ENCODE measurements at places on chromosomes 11 and 22.

GRCh38 chr11:95680169-95680929 is 109.2 kb downstream of the FAM76B start:
- no peak for DNase-seq

DNA sequence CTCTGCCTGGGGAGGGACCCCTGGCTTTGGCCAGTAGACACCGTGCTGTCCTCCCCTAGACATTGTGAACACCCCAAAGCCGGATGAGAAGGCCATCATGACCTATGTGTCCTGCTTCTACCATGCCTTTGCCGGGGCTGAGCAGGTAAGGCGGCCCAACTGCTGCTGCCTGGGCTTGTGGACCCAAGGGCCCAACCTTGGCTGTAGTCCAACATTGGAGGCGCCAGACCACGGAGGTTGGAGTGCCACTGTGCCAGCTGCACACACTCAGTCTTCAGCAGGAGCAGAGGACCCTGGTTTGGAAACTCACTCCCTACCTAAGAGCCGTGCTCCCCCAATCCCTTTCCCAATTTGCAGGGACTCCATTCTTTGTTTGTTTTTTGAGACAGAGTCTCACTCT is 9.4 kb downstream of the ACTN3 start:
- peak; percentile 68 for DNase-seq

DNA sequence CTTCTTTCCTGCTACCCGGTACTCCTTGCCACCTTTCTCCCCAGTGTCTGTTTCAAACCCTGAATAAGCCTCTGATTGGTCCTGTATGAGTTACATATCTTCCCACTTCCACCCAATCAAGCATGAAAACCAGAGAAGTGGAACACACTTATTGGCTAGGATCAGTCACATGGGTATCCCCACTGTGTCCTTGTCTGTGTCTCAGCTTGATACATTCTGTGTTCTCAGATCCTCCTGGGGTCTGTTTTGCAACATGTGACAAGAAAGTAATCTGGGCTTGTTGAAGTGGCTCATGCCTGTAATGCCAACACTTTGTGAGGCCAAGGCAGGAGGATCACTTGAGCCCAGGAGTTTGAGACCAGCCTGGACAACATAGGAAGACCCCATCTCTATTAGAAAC is 23.9 kb downstream of the MCHR1 start:
- DNase-seq = no peak

DNA sequence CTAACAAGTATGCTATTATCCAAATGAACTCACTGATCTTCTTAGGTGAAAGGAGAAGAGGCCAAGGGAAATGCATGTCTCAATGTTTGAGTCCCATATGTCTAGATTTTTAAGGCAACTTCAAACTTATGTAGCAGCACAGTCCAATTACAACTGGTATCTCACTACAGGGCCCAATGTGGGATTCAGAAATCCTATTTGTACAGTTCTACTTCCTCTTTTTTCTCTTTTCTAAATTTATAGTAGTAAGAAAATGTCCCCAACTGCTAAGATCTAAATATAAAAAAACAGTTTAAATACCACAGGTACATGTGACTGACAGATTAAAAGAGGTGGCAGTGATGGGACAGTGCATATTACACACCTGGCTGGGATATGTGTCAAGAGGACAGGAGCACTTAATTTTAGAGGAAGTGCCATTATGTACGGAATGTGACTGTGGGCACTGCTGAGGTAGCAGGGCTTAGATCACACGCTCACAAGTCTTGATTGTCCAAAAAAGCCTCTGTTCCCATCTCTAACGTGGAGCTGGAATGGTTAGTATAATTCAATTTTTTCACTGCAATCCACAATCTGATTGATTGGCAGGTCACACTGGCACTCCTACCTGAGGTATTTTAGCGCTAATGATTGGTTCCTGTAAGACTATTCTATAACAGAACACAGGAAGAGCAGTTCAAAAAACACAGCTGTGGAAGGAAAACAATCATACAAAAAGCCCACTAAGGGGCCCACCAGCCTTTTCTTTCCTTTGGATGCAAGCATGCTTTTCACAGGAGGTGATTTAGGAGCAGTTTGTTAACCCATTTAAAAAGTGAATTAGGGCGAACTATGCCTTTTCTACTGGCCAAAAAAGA is 34.6 kb downstream of the APOL5 start:
- DNase-seq = no peak

- DNase-seq = no peak
Observed at GRCh38 chr11:22798901-22799300, 30.7 kb downstream of the SVIP start.

GRCh38 chr22:39255449-39256185 is 10.8 kb upstream of the PDGFB start:
- no peak for DNase-seq

DNA sequence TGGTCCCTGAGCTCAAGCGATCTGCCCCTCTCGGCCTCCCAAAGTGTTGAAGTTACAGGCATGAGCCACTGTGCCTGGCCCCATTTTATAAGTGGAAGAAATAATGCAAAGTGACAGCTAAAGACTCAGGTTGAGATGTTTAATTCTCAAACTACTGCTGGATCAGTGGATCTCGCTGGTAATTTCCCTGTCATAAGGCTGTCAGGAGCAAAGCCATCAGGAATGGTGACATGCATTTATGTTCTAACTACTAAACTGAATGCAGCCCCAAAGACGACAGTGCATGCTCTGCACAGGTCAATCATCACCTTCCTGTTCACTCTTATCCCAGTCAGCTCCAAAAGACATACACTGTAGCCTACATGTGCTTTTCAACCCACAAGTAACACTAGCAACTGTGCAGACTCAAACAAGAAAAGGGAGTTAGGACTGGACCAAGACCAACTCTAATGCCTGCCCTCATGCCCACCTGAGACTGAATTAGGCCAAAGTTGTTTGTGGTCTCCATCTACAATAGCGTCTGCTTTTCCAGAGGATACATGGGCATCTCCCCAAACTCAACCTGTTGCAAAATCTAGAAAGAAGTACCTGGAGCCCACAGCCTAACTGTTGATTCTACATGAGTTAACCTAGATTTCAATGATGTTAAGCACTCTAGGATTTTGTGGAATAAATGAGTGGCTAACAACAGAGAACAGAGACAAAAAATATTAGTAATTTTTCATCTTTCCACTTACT is 14.8 kb downstream of the TMEM216 start:
- DNase-seq = no peak

DNA sequence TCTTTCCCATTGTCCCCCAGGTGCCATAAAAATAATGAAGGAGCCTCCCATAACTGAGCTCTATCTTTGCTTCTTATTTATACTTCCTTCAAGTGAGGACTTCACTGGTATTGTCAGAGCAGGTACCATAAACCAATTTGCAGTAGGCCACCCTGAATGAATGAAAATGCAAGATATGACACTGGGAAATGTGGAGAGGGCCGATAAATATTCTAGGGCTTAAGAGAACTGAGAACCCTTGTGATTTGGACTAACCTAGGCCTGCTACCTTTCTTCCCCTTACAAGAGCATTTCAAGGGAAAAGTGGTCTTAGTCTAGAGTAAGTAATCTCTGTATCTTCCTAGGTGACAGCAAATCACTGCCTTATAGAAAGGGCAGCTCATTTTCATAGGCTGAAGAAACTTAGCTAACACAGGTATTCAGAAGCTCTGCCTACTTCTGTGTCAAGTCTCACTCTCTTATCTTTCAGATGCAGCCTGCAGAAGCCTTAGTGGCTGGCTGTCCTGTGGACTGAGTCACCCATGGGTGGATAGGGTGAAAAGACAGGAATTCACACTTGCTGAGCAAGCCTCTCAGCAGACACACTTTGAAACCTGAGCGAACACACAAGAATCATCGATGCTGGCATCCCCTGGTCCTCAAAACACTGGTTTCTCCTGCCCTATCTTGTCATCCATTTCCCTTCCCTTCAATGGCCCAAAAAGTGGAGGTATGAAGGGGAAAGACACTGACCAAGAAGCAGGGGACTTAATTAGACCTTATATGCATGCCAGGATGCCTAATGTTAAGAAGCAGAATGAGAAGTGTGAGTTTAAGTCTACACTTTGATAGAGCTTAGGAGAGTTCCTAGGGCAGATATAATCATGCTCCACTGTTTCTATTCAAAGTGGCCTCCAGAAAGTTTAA is 15.2 kb downstream of the NRIP3 start:
- no peak for DNase-seq

- no peak for DNase-seq
Observed at GRCh38 chr22:35479359-35479758, 61.3 kb upstream of the RASD2 start.

DNA sequence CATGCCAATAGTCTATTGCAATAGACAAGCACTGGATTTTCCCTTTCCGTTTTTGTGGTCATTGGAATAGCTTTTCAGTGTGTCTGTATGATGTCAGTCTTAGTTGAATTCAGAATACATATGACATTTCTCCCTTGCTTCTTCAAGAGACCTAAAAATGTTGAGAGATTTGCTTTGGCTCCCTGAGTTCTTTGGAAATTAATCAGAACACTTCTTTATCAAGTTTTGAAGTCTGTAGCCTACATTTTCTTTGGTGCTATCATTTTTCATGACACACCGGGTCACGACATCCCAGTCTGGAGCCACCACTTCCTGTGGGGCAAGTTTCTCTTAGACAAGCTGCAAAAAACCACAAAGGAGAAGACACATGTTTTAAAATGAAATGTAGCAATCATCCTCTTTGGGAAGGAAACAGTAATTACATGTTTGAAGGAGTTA is 847.1 kb downstream of the OPCML start:
- no peak for DNase-seq

DNA sequence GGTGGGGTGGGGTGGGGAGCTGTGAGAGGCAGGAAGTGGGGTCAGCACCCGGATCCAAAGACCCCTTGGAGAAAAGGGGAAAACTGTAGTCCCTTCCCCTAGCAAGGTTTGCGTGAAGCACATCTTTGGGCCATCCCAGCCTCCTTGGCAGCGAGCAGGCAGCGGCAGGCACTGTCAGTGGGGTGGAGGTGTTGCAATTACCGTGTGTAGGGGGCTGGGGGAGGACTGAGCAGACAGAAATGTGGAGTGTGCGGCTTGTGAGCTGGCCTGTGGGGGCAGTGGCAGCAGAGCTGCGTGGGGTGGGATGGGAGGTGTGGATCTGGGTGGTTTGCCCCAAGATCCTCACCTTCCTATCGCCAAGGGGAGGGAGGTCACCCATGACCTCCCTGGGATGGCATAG is 16.4 kb downstream of the DAGLA start:
- DNase-seq = no peak

DNA sequence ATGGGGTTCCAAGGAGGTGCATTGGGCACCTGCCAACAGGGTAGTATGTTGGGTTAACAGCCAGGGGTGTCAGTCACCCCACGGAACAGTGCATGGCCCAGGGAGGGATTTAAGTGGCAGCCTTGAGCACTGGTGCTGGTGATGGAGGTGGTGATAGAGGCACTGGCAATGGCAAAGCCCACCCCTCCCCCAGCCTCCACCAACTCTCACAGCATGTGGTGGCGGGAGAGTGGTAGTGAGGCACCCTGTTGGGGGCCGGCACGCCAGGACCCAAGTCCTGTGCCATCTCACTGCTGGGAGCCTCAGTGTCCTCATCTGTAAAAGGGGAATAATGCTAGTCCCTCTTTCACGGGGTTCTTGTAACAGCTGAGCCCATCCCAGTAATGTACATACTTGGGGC is 81.5 kb downstream of the MPPED1 start:
- no peak for DNase-seq

DNA sequence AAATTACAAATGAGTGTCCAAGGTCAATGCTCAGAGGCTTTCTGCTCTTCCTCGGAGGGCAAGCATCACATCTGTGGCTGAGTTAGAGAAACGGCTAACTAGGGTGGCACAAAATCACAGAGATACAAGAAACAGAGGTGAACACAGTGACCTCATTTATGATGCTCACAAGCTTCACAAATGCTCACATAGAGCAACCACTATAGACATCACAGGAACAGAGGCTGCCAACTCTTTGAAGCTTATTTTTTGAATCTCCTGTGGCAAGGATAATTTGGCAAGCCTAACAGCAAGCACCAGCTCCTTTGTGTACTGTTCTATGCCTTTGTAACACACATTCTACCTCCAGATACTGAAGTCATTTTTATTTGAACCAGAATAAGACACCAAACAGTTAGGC is 416.5 kb upstream of the DDI1 start:
- no peak for DNase-seq

DNA sequence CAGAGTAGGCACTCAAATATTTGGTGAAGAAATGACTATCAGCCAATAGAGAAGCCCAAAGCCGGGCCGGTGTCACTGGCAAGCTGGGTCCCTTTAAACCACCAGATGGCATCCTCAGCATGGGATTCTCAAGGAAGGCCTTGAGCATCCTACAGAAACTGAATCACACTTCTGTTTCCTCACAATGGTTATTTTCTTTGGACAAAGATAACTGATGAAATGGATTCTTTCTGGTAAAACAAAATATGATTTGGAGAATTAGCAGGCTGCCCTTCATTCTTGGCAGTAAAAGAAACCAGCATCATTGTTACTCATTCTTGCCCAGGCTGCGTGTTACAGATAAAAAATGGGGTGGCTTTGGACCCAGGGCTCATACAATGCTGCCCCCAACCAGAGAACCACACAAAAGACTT is 30.3 kb upstream of the ASPHD2 start:
- peak; percentile 18 for DNase-seq

- DNase-seq = no peak
Observed at GRCh38 chr11:47924184-47924691, 56.1 kb upstream of the PTPRJ start.

GRCh38 chr11:69030301-69030700 is 17.3 kb upstream of the MRGPRF start:
- no peak for DNase-seq

- DNase-seq = no peak
Observed at GRCh38 chr22:29641042-29641699, 37.7 kb downstream of the NF2 start.

DNA sequence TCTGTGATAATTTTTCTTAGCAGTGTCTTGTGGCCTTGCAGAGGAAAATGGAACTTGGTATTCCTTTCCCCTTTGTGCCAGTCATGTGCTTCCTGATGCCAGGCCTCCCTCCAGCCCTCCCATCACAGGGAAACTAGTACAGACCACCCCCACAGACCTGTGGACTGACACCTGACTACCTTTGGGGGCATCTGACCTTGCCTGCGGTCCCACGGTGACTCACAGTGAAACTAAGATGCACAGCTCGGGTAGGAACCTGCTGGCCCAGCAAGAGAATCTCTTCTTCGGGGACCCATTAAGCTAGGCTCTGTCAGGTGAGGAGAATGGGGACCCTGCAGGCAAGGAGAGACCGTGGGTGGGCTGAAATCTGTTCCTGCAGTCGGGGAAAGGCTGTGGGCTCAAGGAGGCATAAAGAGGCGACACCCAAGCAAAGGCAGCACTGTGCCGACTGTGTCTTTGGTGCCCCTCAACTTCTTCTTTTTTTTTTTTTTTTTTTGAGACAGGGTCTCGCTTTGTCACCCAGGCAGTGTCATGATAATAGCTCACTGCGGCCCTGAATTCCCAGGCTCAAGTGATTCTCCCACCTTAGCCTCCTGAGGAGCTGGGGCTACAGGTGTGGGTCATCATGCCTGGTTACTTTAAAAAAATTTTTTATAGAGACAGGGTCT is 20.8 kb upstream of the PEX26 start:
- DNase-seq = no peak
